ENCODE measurements at places on chromosomes 5 and 9.
A peak's percentile ranks its signal among the peaks of the same experiment; 100 is the strongest.

- no peak for DNase-seq
These were observed 76.3 kb upstream of the GPBP1 start for GRCh38 chr5:57097526-57097925.

DNA sequence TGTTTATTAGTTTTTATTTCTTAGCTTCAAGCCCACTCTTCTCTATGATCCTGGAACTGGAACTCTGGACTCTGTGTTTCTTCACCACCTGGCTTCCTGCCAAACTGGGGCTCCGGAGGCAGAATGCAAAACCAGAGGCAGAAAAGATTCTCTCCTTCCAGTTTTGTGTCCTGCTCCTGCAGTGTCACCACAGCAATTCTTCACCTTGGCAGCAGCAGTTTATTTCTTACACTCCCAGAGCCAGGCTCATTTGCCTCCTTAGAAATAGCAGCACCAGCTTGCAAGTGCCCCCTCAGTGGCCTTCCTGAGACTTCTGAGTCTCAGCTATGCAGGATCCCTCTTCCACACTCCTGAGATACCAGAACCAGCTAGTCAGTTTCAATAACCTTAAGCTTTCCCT is 26.7 kb upstream of the CAMK4 start:
- DNase-seq = peak; percentile 3

GRCh38 chr9:136043441-136043991 is 51.6 kb downstream of the NACC2 start:
- no peak for DNase-seq

- DNase-seq = peak; percentile 27
These were observed 9.9 kb downstream of the LEAP2 start for GRCh38 chr5:132883261-132883834.

DNA sequence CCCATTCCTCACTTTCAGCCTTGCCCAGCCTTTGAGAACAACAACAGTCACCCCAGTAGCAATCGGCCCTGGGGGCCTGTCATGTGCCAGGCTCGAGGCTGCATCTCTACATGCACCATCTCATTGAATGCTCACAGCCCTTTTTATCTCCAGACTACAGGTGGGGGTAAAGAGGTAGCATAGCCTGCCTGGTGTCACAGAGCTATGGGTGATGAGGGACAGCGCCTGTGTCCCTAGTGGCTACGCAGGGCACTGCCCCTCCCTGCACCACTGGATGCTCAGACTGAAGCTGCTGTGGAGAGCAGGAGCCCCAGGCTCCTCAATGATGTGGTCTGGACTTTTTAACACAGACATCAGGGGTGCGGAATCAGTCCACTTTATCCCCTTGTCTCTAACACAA is 2.8 kb downstream of the CAMK2A start:
- DNase-seq = peak; percentile 47

DNA sequence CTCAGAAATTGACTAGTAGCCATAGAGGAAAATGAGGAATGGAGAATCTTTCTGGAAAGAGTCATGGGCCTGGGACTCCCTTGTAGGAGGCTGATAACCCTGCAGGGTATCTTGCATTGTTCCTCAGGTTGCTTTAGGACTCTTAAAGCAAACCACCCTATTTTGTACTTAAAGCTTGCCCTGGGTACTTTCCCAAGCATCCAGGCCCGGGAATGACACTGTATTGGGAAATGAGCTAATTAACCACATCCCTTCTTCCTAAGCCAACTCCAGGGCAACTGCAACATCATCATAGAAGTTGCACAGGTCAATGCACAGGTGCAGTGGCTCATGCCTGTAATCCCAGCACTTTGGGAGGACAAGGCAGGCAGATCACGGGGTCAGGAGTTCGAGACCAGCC is 55.9 kb downstream of the UGCG start:
- DNase-seq = no peak

GRCh38 chr9:93108291-93109041 is 12.4 kb downstream of the CARD19 start:
- no peak for DNase-seq

DNA sequence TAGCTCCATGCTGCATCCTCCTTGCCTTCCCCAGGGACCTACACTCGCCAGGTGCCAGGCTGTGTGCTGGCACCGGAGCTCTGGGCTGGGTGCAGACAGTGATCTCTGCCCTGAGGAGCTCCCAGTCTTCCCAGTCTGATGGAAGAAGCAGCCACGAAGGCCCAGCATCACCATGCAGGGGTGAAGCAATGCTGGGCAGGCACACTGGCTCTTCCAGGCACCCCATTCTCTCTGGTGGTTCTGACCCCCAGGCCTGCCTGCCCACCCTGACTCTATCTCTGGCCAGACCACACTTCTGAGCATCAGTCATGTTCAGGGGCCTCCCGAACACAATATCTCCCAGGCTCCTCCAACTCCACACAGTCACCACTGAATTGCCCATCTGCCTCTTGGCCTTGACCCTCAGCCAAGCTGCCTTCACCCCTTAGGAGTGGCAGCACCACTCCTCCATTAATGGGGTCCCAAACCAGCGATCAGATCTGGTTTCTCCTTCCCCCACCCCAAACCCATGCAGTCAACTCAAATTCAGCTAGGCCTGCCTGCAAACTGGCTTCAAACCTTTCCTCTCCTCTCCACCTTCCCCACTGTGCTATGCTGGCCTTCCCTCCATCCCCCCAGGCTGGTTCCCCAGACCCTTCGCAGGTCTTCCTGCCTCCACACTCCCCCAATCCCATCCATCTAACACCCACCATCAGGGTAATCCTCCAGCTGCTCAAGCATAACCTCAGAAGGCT is 102.7 kb upstream of the MVB12B start:
- no peak for DNase-seq

DNA sequence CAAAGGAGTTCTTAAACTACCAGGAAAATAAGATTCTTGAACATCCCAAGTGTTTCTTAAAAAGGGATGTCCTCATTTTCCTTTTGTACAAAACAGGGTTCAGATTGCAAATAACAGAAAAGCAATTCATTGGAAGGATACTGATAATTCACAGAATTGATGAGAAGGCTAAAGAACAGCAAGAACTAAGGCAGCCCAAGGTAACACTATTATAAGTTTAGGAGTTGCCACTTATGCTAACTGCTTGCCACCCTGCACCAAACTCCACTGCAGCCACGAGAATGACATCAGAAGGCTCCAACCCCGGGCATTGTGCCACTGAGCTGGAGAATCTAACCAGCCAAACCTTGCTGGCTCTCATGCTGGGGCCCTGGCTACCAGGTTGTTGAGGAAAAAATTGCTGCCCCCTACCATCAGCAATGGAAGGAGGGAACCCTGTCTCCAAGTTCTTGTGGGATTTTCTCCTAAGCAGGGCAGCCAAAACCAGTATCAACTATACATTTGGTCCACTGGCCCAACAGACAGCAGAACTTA is 123.4 kb downstream of the ARL15 start:
- DNase-seq = no peak

GRCh38 chr5:177607452-177608192 is 7.7 kb downstream of the B4GALT7 start:
- DNase-seq = peak; percentile 87

DNA sequence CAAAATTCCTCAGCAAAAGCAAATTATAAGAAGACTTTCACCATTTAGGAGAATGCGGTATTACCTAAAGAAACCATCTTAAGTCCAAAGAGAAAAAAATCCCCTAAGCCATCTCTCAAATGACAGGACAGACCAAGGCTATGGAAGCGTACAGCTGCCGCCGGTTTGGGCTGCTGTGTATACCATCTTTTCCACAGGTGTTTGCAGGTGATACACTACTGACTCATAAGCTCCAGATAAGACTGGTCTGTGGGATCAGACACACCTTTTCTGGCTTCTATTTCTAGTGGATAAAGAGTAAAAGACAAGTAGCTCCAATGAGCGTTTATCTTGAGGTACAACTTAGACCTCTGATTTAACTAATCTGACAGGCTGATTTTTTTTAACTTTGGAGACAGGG is 7.7 kb downstream of the CDKN2AIPNL start:
- DNase-seq = no peak

Data from nephron progenitor cell (in vitro differentiated cells).